A549 treated with AZD2906 at 1 μM for 4 hours (cell line): ENCODE measurements at places on chromosomes 3 and 15. TPM values are rescaled to one million over a fixed set of nuclear protein-coding genes. Genes with fewer than 3 reads are reported as not detected.

The DNAJB8 gene
- total RNA-seq: not detected in 5 replicates

The SELENOT gene
- 98.0 to 102 TPM (median 100 TPM) in 5 replicates for total RNA-seq

The CTXND1 gene
- 0.01 TPM in 3 of 5 replicates, not detected in the others for total RNA-seq

The ESYT3 gene
- 0.37 to 0.85 TPM (median 0.57 TPM) in 5 replicates for total RNA-seq

The NANOGP8 gene
- not detected in 5 replicates for total RNA-seq

The IL5RA gene
- total RNA-seq: not detected in 5 replicates

The SNX22 gene
- 0.49 to 1.2 TPM (median 0.95 TPM) in 5 replicates for total RNA-seq

The SCG3 gene
- total RNA-seq: 0.03 to 0.06 TPM (median 0.05 TPM) in 4 of 5 replicates, not detected in the other

The SLC28A2 gene
- total RNA-seq: 0.03 to 0.05 TPM in 2 of 5 replicates, not detected in the others

The NR1I2 gene
- not detected in 5 replicates for total RNA-seq

The RPL4 gene
- 5,037 to 6,558 TPM (median 5,368 TPM) in 5 replicates for total RNA-seq

The CLRN1 gene
- total RNA-seq: not detected in 5 replicates

The ACKR2 gene
- 0.09 to 0.13 TPM (median 0.10 TPM) in 3 of 5 replicates, not detected in the others for total RNA-seq

The HDC gene
- 0.05 to 0.15 TPM (median 0.12 TPM) in 4 of 5 replicates, not detected in the other for total RNA-seq

The RPL39L gene
- 46.3 to 52.0 TPM (median 50.0 TPM) in 5 replicates for total RNA-seq

The IMPG2 gene
- total RNA-seq: 0.01 to 0.02 TPM (median 0.01 TPM) in 3 of 5 replicates, not detected in the others

The CEP152 gene
- 2.9 to 4.5 TPM (median 3.8 TPM) in 5 replicates for total RNA-seq

The NEK10 gene
- total RNA-seq: 0.66 to 0.84 TPM (median 0.68 TPM) in 5 replicates

The GNB5 gene
- total RNA-seq: 43.0 to 57.2 TPM (median 50.0 TPM) in 5 replicates

The MORC1 gene
- not detected in 5 replicates for total RNA-seq

The EPHB1 gene
- total RNA-seq: 0.03 to 0.13 TPM (median 0.11 TPM) in 5 replicates

The ITIH1 gene
- not detected in 5 replicates for total RNA-seq

The COPB2 gene
- total RNA-seq: 58.9 to 79.1 TPM (median 63.4 TPM) in 5 replicates

The LIPC gene
- total RNA-seq: 0.03 to 0.31 TPM (median 0.14 TPM) in 4 of 5 replicates, not detected in the other

The GRK7 gene
- total RNA-seq: 0.02 to 0.05 TPM in 2 of 5 replicates, not detected in the others

The GCSAM gene
- not detected in 5 replicates for total RNA-seq

The RAB27A gene
- total RNA-seq: 9.2 to 13.8 TPM (median 11.1 TPM) in 5 replicates

The GUCA1C gene
- total RNA-seq: not detected in 5 replicates

The MESP2 gene
- 0.09 to 0.83 TPM (median 0.40 TPM) in 5 replicates for total RNA-seq

The CORO2B gene
- total RNA-seq: 3.3 to 4.4 TPM (median 3.7 TPM) in 5 replicates

The PSTPIP1 gene
- total RNA-seq: 0.13 to 0.20 TPM (median 0.14 TPM) in 4 of 5 replicates, not detected in the other

The CFAP91 gene
- 0.23 to 0.35 TPM (median 0.25 TPM) in 4 of 5 replicates, not detected in the other for total RNA-seq

The CISH gene
- total RNA-seq: 0.40 to 0.72 TPM (median 0.53 TPM) in 5 replicates

The CSK gene
- total RNA-seq: 63.3 to 70.0 TPM (median 63.8 TPM) in 5 replicates

The MYRIP gene
- 0.05 TPM in 1 of 5 replicates, not detected in the others for total RNA-seq

The FBXW12 gene
- not detected in 5 replicates for total RNA-seq

The MYEF2 gene
- total RNA-seq: 12.3 to 16.6 TPM (median 15.3 TPM) in 5 replicates

The CFAP100 gene
- not detected in 5 replicates for total RNA-seq

The SPTBN5 gene
- total RNA-seq: 0.10 to 0.25 TPM (median 0.17 TPM) in 5 replicates

The CADPS gene
- not detected in 5 replicates for total RNA-seq

The NUDT16 gene
- 10.7 to 12.9 TPM (median 11.8 TPM) in 5 replicates for total RNA-seq

The TRIM59 gene
- 6.9 to 10.6 TPM (median 8.4 TPM) in 5 replicates for total RNA-seq
